Adipocyte (in vitro differentiated cells): ENCODE measurements at places on chromosomes 1 and 21.

DNA sequence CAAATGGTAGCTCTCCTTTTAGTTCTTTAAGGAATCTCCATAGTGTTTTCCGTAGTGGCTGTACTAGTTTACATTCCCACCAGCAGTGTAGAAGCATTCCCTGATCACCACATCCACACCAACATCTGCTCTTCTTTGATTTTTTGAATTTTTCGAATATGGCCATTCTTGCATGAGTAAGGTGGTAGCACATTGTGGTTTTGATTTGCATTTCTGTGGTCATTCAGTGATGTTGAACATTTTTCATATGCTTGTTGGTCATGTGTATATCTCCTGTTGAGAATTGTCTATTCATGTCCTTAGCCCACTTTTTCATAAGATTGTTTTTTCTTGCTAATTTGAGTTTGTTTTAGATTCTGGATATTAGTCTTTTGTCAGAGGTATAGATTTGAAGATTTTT lies 84.6 kb upstream of the B3GALT2 start:
- DNase-seq, result peak; percentile 41

DNA sequence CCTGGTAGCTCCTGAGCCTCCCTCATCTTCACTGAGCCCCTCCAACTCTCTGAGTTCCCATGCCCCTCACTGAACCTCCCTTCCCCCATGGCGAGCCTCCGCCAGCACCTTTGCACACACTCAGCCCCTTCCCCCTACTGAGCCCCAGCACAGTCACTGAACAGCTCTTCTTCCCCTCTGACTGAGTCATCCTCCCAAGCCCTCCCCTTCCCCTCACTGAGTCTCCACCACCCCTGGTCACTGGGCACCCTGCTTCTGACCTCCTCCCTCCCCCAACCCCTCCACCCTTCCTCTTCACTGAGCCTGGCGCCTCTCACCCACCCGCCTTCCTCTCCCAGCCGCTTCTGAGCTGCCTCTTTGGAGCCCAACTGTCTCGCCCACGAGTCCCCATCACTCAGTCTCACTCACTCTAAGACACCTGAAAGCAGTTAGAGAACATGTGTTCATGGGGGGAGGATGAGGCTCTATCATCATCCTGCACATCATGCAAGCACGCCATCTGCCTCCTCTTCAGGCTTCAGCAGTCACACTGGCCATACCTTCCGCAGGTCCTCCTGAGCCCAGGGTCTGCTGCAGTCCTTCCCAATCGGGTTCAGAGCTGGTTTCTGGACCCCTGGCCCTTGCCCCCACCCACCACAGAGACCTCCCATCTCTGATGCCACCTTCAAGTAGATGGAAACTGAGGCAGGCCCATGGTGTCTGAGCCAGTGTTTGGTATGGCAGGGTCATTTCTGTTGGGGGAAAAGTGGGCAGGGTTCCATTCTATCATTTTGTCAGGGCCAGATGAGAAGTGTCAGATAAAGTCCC lies 2.0 kb upstream of the TRNP1 start:
- peak; percentile 15 for DNase-seq

DNA sequence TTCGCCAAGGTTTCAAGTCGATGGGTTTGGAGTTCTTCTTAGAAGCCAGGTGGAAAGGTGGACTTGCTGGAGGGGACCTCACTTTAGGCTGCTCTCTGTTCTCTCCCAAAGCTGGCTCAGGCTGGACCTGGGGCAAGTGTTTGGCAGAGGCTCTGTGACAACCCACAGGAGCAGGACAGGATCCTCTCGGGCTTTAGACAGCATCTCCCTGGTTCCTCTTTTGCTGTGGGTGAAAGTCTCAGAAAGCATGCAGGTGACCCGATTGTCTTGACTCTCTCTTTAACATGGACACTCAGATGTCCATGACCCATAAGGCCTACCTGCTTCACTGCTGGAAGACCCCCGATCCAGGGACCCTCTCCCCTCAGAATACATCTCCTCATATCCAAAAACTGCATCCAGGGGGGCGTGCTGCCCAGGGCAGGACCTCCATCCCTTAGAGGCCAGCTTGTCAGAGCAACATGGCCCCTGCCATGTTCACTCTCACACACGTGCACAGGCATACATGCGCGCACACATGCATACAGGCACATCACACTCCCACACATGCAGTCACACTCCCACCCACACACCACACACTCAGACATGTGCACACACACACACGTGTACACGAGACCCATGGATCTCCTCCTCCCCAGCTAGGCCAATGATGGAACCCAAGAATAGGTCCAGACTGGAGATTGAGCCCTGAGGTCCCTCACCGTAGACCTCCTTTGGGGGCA lies 21.3 kb downstream of the MRPL37 start:
- no peak for DNase-seq

GRCh38 chr1:168135116-168135920 lies 1.4 kb downstream of the GPR161 start:
- DNase-seq, result peak; percentile 29

DNA sequence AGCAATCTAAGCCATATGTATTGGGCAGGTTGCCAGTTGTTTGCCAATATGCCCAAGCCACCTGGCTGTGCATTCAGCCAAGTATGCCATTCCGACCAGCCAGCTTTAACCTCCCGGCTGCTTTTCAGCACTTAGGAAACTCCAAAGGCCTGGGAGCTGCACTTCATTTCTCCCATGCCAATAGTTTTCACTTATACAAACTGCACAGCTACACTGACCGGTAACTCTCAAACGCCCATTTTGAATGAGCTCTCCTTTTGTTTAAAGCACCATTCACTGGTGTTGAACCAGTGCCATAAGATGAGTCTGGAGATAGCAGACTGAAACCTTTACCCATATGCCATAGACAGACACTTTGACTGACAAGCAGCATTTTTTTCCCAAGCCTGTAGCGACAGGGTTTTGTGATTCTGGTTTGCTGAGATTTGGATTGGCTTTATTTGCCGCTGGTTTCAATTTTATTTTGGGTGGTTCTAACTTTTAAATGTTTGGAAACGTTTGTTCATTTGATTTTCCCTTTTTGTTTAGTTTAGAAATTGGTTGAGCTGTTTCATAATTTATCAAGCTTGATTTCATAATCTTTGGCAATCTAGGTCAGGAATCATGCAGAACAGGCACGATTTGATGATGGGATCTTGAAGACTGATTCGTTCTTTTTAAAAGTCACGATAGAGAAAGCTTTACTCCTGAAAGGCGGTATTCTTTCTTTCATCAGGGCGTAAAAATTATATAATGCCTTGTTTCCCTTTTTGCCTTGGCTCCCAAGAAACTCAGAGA lies 144.6 kb downstream of the NFIA start:
- peak; percentile 36 for DNase-seq

GRCh38 chr1:241507189-241507863 lies 12.2 kb downstream of the FH start:
- peak; percentile 70 for DNase-seq

DNA sequence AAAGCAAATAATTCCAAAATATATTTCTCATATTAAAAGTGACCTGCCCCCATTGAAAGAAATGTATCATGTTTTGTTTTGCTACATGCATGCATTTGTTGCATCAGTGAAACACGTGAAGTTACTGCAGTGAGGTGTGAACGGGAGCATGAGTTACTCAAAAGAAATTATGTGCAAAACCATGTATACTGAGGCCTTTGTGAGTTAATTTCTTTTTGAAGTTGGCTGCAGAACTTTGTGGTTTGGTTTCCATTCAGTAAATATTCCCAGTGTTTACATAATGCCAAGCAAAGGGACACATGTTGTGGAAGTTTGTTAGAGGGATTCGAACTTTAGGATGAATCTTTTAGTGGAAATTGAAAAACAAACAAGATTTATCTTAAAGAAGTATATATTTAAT lies 619.4 kb upstream of the ADAMTS5 start:
- DNase-seq, result no peak

DNA sequence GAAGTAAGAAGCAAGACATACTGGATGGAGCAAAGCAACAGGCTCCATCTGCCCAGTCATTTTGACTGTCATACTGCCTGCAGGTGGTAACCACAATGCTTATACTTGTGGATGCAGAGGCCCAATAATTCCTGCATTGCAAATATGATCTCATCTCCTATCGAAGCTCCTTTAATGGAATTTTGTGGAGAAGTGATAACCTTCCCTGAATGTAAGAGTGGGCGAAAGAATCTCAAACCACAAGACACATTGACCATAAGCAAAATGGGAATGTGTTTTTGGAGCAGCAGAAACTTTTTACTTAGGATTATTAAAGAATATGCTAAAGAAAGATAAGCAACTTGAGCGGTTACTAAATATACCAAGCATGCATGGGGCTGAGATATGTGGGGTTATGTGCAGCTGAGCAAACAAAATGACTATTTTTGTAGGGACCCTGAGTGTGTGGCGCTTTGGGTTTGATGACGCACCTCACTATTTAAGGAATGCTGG lies 77.4 kb upstream of the BACH1 start:
- DNase-seq, result peak; percentile 64

DNA sequence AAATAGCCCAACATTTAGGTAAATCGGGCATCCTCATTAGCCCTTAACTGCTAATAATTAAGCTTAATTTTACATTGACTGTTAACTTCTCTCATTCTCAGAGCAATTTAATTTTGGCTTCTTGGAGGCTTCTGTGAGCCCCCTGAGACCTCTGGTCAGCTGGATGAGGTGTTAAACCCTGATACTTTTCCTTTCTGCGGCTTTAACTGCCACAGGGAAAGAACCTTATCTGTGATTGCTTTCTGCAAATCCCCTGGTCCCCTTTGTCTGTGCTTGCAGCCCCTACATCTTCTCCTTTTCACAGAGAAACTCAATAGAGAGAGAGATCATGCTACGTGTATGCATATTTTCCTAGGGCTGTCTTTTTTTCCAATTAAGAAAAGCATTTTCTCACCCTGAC lies 184.5 kb upstream of the CSF3R start:
- no peak for DNase-seq

DNA sequence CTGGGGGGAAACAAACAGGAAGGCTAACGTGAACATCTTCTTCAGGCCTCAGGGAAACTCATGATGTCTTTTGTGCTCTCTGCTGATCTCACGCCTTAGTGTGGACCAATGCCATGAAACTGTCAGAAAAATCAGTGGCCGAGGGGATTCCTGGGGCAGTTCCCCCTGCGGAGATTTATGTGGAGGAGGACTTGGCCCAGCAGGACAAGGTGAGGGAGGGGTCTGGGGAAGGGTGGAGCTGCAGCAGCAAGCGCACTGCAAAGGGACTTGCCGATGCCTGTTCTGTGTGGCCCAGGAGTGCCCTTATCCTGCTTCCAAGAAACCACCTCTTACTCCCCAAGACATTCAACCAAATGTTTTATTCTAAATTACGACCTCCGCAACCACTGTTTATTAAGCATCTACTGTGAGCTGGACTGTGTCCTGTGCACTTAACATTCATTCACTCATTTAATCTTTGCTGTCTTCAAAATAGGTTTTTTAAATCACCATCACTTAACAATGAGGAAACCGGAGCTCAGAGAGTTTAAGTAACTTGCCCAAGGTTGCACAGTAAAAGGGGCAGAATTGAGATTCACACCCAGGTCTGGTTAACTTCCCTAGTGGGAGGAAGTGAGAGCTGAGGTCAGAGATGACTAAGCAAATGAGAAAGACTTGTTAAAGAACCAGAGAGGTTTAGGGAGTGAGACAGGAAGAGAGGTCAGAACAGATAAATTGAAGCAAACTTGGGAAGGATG lies 49.7 kb downstream of the FHAD1 start:
- DNase-seq, result no peak

DNA sequence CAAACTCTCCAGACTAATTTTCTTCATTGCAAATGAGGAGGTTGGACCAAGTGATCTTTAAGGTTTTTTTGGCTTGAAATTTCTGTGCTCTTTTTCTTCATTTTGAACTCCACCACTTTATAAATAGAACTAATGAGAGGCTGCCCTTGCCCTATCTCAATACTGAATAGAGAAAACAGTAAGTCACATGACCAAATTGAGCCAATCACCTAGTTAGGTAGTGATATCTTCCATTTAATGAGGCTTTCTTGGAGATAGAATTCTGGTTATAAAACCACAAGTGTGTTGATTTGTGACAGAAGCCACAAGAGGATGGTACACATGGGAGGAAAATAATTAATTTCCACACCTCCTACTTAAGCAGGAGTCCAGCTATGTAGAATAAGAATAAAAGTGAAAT lies 263.4 kb upstream of the SNX7 start:
- DNase-seq, result no peak

GRCh38 chr1:43445606-43446387 lies 7.9 kb downstream of the HYI start:
- DNase-seq, result no peak

GRCh38 chr1:64171246-64171645 lies 32.2 kb upstream of the UBE2U start:
- no peak for DNase-seq

DNA sequence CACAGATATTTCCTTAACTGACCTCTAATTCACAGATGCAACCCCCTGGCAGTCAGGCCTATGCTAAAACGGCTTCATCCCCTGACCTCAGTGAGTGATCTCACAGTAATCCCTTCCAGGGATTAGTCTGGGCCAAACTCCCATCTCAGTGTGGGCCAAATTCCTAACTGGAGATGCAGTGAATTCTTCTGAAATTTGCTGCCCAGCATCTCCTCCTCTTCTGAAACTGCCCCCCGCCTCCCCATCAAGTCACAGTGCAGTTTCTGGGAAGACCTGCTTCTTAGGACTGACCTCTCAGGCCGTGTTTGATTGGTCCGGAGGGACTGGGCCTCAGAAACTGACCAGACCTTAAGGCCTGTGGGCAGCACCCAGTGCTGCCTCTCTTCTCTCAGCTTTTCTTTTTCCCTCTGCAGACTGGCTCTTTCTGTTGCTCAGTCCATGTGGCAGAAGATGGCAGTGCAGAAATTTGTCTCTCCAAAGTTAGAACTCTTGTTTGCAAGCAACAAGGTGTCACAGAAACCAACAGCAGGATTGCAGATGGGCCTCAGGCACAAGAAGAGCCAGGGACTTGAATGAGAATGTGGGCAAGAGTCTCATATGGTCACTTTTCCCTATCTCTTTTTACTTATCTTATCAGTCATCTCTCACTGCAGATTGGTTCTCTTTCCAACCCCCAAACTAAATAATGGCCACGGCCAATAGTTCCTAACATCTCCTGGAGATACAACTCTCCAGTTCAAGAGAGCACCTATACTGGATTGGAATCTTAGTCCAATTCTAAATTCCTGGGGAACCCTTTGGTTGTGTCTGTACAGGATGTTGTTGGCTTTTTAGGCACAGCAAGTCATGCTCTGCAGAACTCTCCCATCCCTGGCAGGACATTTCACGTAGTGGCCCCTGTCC lies 95.5 kb upstream of the RALGPS2 start:
- peak; percentile 73 for DNase-seq

DNA sequence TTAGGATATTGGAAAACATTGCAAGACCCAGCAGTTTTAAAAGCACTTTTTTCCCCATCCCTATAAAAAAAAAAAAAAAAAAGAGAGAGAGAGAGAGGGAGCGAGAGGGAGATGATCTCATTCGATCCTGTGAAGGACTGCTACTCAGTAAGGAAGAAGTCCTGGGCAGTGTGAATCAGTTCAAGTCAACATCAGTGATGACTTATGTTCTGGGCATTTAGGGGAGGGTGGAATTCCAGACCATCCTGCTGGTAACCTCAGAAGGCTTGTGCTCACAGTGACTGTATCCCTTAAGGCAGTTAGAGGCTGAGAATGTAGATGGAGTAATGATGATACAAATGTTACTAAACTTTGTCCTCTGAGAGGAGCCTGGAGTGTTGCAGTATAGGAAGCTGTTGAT lies 151.4 kb downstream of the TGFB2 start:
- DNase-seq, result peak; percentile 96

GRCh38 chr1:235495030-235495429 lies 9.2 kb downstream of the B3GALNT2 start:
- no peak for DNase-seq

GRCh38 chr1:53450225-53450624 lies 9.0 kb upstream of the DMRTB1 start:
- no peak for DNase-seq

- no peak for DNase-seq
Measured at GRCh38 chr1:53365437-53366063, 37.7 kb upstream of the LRP8 start.
